ENCODE measurements at places on chromosomes 5 and 9. TPM values are rescaled to one million over a fixed set of nuclear protein-coding genes. Genes with fewer than 3 reads are reported as not detected.

Gene SYNPO
- 23.1 TPM for total RNA-seq

Gene C9orf153
- not detected for total RNA-seq

Gene SIL1
- 59.7 TPM for total RNA-seq

Gene DMRT2
- not detected for total RNA-seq

Gene NCS1
- 69.8 TPM for total RNA-seq

Gene FOXD4
- not detected for total RNA-seq

Gene AFAP1L1
- total RNA-seq: 21.9 TPM

Gene FRRS1L
- not detected for total RNA-seq

Data from renal cortical epithelial cell (primary cell).